ENCODE measurements at places on chromosomes 2 and 18.

DNA sequence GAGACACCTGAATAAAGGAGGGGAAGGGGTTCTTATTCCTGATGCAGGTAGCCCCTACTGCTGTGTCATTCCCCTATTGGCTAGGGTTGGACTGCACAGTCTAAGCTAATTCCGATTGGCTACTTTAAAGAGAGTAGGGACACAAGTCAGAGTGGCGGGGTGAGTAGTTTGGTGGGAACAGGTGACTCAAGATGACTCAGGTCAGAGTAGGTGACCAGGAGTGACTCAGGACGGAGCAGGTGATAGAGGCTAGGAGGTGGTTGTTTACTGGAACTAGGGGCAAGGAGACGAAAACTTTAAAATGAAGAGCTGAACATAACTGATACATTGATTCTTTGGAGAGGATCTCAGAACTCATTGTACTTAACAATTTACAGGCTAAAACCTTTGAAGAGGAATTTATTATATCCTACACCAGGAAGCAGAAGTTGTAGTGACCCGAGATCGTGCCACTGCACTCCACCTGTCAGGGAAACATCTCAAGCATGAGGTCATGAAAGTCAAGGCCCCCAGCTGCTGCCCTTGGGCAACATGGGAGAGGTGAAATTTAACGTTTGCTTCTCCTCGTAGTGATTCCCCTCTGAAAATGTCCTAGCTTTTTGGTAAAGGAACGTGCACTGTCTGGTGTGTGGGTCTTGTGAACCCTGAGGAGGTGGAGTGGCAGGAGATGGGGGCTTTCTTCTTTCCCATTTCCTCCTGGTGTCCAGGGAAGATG lies 4.5 kb upstream of the CYP27A1 start:
- DNase-seq: no peak

DNA sequence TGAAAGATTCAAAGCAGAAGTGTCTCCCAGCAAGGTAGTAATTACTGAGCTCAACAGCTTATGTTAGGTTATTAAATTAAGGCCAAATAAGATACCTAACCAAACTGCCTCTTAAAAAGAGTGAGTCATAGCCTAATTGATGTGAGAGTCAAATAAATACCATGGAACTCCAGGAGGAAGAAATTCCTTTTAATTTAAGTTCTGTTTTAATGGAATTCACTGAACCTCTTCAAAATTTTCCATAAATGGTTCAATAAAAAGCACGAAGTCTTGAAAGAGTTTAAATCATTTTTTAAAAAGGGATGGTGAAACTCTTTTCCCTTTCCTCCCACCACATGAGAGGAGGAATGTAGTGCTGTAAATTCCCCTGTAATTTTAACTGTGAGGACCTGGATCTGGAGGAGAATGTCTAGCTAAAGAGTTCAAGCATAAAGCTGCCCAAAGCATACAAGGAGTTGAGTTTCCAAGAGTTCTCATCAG lies 180.8 kb upstream of the MMADHC start:
- DNase-seq: no peak

DNA sequence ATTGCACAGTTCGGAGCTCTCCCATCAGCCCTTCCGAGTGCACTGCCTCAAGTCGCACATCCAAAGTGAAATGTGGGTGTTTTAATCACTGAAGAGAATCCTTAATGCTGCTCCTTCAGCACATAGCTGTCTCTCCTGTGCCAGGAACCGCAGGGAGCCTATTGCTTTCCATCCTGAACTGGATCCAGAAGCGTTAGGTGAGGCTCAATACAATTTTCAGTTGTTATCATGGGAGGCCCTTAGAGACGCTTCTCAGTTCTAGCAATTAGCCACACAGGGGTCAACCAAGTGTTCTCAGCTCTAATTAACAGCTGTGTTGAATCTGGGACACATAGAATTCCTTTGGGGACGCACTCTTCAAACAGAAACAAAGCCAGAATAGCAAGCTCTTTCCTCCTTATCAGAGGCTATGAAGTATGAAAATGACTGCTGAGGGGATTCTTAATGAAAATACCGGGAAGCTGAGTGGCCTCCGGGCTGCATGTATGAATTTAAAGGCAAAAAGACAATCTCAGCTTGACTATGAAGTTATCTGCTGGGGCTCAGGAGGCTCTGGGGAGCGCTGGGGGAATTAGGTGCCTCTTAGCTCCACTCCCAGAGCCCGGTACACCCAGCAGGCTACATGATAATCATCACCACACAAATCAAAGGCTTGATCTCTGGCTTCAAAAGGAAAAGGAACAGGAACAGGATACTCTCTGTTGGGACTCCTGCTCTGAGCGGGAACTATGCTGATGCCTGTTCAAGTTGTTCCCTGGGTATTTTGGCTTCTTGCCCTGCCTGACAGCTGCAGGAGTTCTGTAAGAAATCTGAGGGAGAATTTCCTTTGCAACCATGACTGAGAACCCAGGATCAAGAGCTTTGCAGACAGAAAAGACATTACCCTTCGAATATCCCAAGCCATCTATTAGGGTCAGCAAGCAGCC lies 55.4 kb upstream of the NCOA1 start:
- DNase-seq: no peak

DNA sequence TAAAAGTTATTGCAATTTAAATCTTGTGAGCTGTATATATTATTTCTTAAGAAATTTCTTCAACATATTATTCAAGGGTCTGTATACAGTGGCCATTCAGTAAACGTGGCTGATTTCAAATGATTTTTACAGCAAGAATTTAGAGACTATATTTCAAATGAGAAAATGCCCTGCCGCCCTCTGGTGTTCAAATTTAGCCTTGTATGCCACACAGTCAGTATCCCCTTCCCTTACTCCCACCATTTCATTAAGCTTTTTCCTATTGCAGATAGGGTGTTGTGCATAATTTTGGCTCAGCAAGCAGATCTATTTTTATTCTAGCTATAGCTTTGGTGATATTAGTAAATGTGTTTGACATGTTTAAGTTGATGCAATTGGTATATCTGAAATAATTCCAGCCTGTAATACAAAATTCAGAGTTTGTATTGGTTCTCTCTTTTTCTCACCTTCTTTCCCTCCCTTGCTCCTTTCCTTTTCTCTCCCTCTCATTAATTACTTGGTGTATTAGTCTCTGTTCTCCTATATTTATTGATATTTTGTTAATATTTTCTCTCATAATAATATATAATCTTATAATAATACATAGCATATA lies 22.8 kb upstream of the SCN7A start:
- no peak for DNase-seq

- DNase-seq: no peak
Observed at GRCh38 chr2:204748286-204748685, 203.0 kb downstream of the PARD3B start.

- no peak for DNase-seq
Observed at GRCh38 chr18:54033052-54033451, 191.4 kb downstream of the MBD2 start.

GRCh38 chr2:236284208-236284607 lies 20.0 kb upstream of the ASB18 start:
- no peak for DNase-seq

- no peak for DNase-seq
Observed at GRCh38 chr2:28325173-28325566, 67.5 kb upstream of the FOSL2 start.

- no peak for DNase-seq
Observed at GRCh38 chr18:70683263-70683662, 394.4 kb downstream of the SOCS6 start.

DNA sequence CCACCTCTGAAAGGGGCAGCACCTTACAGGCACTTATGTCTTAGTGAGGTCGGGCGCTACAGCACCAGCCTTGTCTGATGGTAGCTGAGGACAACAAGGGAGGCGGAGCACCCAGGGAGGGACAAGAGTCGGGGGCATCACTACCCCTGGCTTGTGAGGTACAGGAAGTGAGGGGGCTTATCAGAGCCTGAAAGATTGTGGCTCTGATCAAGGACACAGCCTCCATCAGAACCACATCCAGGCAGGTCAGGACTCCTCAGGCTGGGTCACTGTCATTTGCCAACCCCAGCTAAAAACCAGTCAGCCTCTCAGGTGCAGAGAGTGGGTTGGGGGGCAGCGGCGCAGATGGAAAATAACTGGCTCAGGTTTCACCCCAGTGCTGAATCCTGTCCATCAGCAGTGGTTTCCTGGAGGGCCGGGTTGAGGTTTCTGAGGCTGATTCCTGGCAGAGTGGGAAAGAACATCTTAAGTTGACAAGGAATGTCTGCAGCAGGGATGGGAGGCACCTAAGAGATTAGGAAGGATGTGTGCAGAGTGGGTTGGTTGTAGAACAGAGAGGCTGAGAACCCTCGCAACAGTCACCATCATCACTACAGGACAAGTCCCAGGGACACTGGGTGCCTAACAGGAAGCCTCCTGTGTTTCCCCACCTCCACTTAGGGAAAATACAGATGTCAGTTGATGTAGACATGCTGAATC lies 45.3 kb downstream of the FBLN7 start:
- DNase-seq: no peak

- DNase-seq: no peak
Observed at GRCh38 chr2:126495189-126495588, 160.8 kb upstream of the GYPC start.

DNA sequence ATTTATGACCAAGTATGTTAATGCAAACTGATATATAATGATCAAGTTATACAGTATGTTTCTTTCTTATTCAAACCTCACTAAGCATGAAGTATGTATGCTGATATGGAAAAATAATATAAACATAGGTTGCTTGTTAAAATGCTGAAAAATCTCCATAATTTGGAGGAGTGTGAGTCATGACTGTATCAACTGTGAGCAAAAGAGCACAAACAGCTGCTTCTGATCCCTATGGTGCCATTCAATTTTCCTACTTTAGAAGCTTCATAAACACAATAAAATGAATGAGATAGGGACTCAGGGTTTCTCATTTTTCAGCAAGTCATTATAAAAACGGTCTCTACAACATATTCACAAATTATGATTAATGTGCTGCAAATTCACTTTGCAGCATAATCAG lies 129.9 kb upstream of the TFPI start:
- no peak for DNase-seq

Data from stimulated activated CD8-positive, alpha-beta memory T cell treated with anti-CD3 and anti-CD28 coated beads, Interleukin-4, amount 100 ng/mL, for 4 hours (primary cell).